Stimulated activated CD8-positive, alpha-beta memory T cell treated with anti-CD3 and anti-CD28 coated beads, Interleukin-7, amount 100 ng/mL, for 1 hour (primary cell): ENCODE measurements at places on chromosomes 6 and 20.

- DNase-seq, result no peak
Measured at GRCh38 chr20:45444050-45444449, 25.5 kb upstream of the WFDC2 start.

GRCh38 chr6:9401960-9402359 is 966.6 kb upstream of the SLC35B3 start:
- DNase-seq, result no peak

- no peak for DNase-seq
Measured at GRCh38 chr6:100138346-100139022, 144.5 kb upstream of the MCHR2 start.

- DNase-seq, result no peak
Measured at GRCh38 chr20:11766961-11767360, 150.7 kb upstream of the BTBD3 start.

DNA sequence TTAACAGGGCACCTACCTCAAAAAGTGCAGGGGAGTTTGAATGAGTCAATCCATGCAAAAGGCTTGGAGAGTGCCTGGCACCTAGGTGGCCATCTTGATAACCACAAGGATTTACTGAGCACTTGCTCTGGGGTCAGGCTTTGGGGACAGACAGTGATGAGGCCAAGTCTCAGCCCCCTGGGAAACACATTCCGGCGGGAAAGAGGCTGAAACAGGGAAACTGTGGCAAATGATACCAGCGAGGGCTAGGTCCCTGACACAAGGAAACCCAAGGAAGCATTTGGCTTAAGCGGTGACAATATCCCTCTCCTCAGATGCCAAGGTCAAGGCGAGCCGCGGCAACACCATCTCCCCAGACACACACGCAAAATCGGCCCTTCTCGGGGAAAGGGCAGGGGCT is 527 bp upstream of the DOK5 start:
- DNase-seq, result no peak

DNA sequence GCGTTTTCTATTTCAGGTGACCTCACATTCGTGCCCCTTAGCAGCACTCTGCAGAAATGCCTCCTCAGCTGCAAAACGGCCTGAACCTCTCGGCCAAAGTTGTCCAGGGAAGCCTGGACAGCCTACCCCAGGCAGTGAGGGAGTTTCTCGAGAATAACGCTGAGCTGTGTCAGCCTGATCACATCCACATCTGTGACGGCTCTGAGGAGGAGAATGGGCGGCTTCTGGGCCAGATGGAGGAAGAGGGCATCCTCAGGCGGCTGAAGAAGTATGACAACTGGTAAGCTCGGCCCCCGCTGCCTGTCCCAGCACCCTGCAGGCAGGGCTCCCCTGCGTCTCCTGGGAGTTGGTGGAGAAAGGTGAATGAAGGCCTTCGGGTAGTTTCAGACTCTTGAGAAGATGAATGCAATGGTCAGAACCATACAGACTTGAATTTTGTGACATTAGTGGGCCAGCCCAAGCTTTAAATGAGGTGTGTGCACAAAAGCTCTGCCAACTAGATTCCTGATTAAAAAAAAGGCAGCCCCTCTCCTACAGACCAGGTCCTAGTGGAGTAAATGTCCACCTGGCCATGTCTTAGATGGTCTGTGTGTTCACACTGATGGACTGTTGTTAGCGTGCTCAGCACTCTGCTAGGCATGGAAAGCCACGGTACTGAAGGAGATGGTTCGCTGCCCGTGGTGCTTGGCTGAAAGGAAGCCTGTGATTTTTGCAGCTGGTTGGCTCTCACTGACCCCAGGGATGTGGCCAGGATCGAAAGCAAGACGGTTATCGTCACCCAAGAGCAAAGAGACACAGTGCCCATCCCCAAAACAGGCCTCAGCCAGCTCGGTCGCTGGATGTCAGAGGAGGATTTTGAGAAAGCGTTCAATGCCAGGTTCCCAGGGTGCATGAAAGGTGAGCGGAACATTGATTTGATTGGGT is 708 bp downstream of the PCK1 start:
- DNase-seq, result no peak

- DNase-seq, result no peak
Measured at GRCh38 chr20:62200491-62201172, 17.8 kb downstream of the MTG2 start.

DNA sequence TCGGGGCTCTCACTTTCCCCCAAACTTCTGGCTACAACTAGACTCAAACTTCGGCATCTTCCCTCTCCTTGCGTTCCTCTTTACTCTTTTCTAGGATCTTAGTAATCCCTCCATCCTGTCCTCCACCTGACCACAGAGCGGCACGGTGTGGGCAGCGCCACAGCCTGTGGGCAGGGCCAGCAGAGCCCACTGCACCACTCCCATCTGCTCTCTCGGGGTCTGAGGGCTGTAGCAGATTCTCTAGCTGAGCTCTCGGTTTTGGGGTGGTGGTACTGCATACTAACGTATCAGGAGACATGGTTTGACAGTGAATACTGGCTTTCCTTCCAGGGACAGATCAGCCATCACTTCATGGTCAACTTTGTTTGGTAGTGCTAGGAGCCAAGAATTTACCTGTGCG is 57.4 kb downstream of the EZR start:
- no peak for DNase-seq

GRCh38 chr20:55488593-55488992 is 516.7 kb downstream of the CBLN4 start:
- no peak for DNase-seq

GRCh38 chr20:1777476-1777820 is 117.8 kb upstream of the SIRPA start:
- DNase-seq, result no peak

- no peak for DNase-seq
Measured at GRCh38 chr6:42505385-42505718, 53.6 kb upstream of the TRERF1 start.
